Articular chondrocyte of knee joint (primary cell): ENCODE measurements at places on chromosomes 3 and 15. TPM values are rescaled to one million over a fixed set of nuclear protein-coding genes. Genes with fewer than 3 reads are reported as not detected.

P4HTM gene
- total RNA-seq = 17.9 and 23.1 TPM in 2 replicates

IL17RD gene
- total RNA-seq = 4.2 and 5.4 TPM in 2 replicates

DUT gene
- total RNA-seq = 80.5 and 81.3 TPM in 2 replicates

TMEM45A gene
- 94.2 and 99.8 TPM in 2 replicates for total RNA-seq

AADAC gene
- total RNA-seq = not detected in 2 replicates

MYO5A gene
- 68.3 and 69.9 TPM in 2 replicates for total RNA-seq

SLC25A36 gene
- 112 and 148 TPM in 2 replicates for total RNA-seq

EPHA3 gene
- 0.26 and 0.54 TPM in 2 replicates for total RNA-seq

SAMD7 gene
- not detected in 2 replicates for total RNA-seq

NEK4 gene
- total RNA-seq = 21.0 and 21.8 TPM in 2 replicates

GPR27 gene
- total RNA-seq = 0.65 and 0.86 TPM in 2 replicates

MNS1 gene
- total RNA-seq = 2.4 and 2.7 TPM in 2 replicates

SUSD5 gene
- total RNA-seq = 23.9 and 31.5 TPM in 2 replicates

ABI3BP gene
- 539 and 728 TPM in 2 replicates for total RNA-seq

TRH gene
- 0.11 and 0.13 TPM in 2 replicates for total RNA-seq

ZDHHC23 gene
- total RNA-seq = 1.8 and 4.1 TPM in 2 replicates

GCNT3 gene
- total RNA-seq = 5.1 and 5.8 TPM in 2 replicates

RBPMS2 gene
- 0.97 and 2.1 TPM in 2 replicates for total RNA-seq

ST3GAL6 gene
- total RNA-seq = 1.3 and 3.9 TPM in 2 replicates

CCDC9B gene
- total RNA-seq = 8.5 and 12.5 TPM in 2 replicates

ASB7 gene
- total RNA-seq = 14.9 and 17.9 TPM in 2 replicates

CD200 gene
- total RNA-seq = not detected in 2 replicates

POTEB3 gene
- total RNA-seq = not detected in 2 replicates

GOLGA6B gene
- total RNA-seq = not detected in 2 replicates

CACNA2D3 gene
- 7.3 and 17.7 TPM in 2 replicates for total RNA-seq

MEX3B gene
- 1.3 and 3.1 TPM in 2 replicates for total RNA-seq

HTR3E gene
- not detected in 2 replicates for total RNA-seq

GABRG3 gene
- not detected in 2 replicates for total RNA-seq

BFSP2 gene
- total RNA-seq = not detected in 2 replicates

UBA7 gene
- total RNA-seq = 49.7 and 53.4 TPM in 2 replicates

CHMP2B gene
- 49.9 and 55.8 TPM in 2 replicates for total RNA-seq

CCR4 gene
- total RNA-seq = not detected in 2 replicates

MUC20 gene
- 1.4 and 1.6 TPM in 2 replicates for total RNA-seq

GNAT1 gene
- not detected in 2 replicates for total RNA-seq

ANKRD63 gene
- not detected in 2 replicates for total RNA-seq

HRG gene
- not detected in 2 replicates for total RNA-seq

PTPRG gene
- 73.2 and 110 TPM in 2 replicates for total RNA-seq

STRIT1 gene
- not detected in 2 replicates for total RNA-seq

MUC13 gene
- under 0.01 TPM in 1 of 2 replicates, not detected in the other for total RNA-seq

CD86 gene
- not detected in 2 replicates for total RNA-seq

CFAP20DC gene
- 4.2 and 6.2 TPM in 2 replicates for total RNA-seq

AQR gene
- total RNA-seq = 34.8 and 35.0 TPM in 2 replicates

REC114 gene
- total RNA-seq = not detected in 2 replicates

LRRC15 gene
- 7.1 and 29.7 TPM in 2 replicates for total RNA-seq

FBXO40 gene
- not detected in 2 replicates for total RNA-seq

IL12A gene
- total RNA-seq = 7.4 and 10.2 TPM in 2 replicates

DNAH12 gene
- 0.13 and 0.43 TPM in 2 replicates for total RNA-seq

SMCO1 gene
- total RNA-seq = not detected in 2 replicates

KCNMB2 gene
- 0.11 TPM in 1 of 2 replicates, not detected in the other for total RNA-seq

ITGB5 gene
- total RNA-seq = 167 and 274 TPM in 2 replicates

SLC26A6 gene
- total RNA-seq = 20.8 and 27.6 TPM in 2 replicates

TRIM59 gene
- 42.9 and 52.5 TPM in 2 replicates for total RNA-seq

SLC35G2 gene
- total RNA-seq = 15.3 and 16.3 TPM in 2 replicates

PRSS50 gene
- under 0.01 TPM in 1 of 2 replicates, not detected in the other for total RNA-seq

KLHL18 gene
- total RNA-seq = 15.5 and 21.2 TPM in 2 replicates
